ENCODE measurements at places on chromosomes 1 and 21.

GRCh38 chr1:65147424-65148177 lies 402 bp upstream of the AK4 start:
- DNase-seq = no peak

DNA sequence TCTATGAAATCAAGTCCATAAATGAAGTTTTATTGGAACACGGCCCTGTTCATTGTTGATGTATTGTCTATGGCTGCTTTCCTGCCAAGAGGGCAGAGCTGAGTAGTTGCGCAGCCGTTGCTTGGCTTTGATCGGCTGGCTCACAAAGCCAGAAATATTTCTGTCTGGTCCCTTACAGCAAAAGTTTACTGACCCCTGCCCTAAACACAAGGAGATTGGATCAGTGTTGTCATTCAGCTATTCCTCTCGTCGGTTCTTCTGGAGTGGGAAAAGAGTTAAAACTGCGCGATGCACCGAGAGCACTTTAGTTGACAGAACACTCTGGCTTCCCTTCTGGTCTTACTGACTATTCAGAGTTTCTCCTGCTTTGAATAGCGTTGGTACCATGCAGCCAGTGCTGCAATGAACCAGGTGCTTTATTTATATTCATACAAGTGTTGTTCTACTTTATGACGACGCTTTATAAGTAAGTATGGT lies 868 bp downstream of the ZBTB40 start:
- DNase-seq = no peak

GRCh38 chr1:179743679-179744400 lies 749 bp downstream of the FAM163A start:
- DNase-seq = no peak

DNA sequence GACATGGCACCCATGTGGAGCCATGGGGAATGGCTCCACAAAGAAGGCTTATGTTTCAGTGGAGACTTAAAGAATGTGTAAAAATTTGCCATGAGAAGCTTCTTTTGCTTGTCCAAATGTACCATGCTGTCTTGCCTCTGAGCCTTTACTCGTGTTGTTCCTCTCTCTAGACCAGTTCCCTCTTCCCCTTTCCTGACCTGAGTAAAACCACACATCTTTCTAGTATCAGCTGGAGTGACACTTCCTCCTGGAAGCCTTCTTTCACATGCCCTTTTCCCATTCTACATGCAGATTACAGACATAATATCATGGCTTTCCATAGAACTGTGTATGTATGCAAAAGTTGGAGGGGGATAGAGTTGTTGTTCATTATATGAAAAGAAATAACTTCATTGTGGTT lies 13.6 kb upstream of the GPX7 start:
- DNase-seq = no peak

- DNase-seq = no peak
These were observed 72.3 kb downstream of the TNFSF4 start for GRCh38 chr1:173134800-173135199.

GRCh38 chr1:155134880-155135414 lies 705 bp upstream of the SLC50A1 start:
- DNase-seq = peak; percentile 71

DNA sequence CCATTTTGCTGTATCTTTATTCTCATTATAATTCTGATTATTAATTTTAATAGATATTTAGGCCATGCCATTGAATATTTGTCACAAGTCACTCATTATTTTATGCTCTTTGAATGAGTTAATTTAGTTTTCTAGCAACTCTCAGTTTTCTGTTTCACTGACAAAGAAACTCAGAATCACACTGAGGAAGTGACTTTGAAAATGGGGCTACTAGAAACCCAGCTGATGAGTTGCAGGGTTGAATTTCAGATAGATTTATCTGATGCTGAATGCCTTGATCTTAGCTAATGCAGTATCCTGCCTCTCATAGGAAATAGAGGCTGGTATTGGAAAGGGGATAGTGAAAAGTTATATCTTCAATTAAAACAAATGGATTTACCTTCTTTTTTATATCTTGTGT lies 67.4 kb upstream of the PLA2G4A start:
- DNase-seq = no peak

DNA sequence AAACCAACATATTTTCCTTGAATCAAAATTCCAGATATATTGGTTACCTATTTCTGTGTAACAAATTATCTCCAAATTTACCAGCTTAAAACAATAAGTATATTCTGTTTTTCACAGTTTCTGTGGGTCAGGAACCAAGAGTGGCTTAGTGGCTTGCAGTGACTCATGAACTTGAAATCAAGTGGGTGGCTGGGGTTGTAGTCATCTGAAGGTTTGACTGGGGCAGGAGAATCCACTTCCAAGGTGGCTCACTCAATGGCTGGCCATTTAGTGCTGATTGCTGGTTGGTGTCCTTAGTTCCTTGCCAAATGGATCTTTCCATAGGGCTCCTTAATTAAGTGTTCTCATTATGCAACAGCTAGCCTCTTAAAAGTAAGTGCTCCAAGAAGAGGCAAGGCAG lies 43.8 kb downstream of the ALG14 start:
- no peak for DNase-seq

GRCh38 chr1:160204526-160205241 lies 500 bp upstream of the PEA15 start:
- DNase-seq = no peak

DNA sequence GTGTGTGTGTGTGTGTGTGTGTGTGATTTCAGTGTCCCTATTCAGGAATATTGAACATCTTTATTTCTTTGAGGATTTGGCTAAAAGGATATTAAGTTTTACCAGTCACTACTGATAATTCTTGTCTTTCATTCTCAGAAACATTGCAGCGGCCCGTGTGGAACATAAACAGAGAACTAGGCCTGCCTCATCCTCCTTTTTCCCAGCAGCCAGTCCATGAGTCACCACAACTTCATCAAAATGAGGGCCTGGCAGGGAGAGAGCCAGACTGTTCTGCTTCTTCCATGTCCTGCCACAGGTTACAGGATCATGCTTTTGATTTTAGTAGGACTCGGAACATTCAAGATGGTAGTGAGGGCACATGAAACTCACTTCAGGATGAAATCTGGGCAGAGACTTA lies 50.7 kb downstream of the LRIG2 start:
- DNase-seq = no peak

GRCh38 chr1:37453647-37454046 lies 20.7 kb upstream of the ZC3H12A start:
- no peak for DNase-seq

- no peak for DNase-seq
These were observed 948 bp downstream of the TXLNA start for GRCh38 chr1:32180186-32181060.

GRCh38 chr21:15354516-15354915 lies 289.7 kb upstream of the NRIP1 start:
- no peak for DNase-seq

- DNase-seq = no peak
These were observed 202.1 kb upstream of the VAMP3 start for GRCh38 chr1:7568901-7569524.

DNA sequence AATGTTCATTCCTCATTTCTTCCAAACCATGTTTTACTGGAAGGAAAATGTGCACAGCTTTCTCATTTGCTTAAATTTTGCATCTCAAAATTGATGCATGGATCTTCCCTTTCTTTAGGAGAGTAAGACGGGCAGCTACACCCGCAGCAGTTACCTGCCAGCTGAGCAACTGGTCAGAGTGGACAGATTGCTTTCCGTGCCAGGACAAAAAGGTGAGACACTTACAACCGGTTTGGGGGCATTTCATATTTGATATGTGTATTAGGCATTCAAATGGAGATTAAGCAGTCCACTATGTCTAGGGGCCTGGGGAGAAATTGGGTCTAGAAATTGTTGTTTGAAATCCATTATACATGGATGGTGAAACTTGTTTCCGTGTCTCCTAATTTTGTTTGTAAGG lies 12.9 kb downstream of the C8A start:
- no peak for DNase-seq

DNA sequence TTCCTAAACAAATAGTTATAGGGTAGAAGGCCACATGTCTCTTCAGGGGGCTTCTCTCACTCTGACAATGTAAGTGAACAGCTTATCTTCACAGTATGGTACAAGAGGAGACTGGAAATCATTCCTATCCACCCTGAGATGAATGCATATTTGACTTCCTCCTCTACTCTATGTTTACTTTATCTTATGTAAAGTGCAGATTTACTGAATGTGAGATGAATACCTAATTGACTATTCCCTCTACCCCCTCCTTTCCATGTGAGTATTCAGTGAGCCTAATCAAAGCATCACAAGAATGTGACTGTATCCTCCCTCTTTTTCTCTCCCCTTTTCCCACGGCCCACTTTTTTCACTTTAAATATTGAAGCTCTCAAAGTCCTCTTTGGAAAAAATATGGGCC lies 132.5 kb downstream of the BACH1 start:
- DNase-seq = no peak

GRCh38 chr1:177210071-177210470 lies 39.3 kb downstream of the BRINP2 start:
- DNase-seq = no peak

DNA sequence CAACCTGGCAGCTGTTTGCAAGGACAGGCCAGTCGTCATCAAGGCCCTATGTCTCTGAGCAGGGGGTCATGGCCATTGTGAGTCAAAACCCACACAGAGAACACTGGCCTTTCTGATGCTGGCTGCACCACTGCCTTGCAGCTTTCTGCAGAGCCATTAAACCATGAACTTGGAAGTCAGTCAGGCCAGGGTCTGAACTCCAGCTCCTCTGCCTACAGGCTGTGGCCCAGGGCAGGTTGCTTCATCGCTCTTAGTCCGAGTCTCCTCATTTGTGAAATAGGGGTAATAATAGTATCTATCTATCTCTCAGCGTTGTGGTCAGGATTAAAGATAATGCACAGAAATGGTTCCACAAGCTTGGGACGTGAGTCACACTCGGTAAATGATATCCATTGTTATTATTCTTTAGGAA lies 35.8 kb upstream of the HIVEP3 start:
- no peak for DNase-seq

DNA sequence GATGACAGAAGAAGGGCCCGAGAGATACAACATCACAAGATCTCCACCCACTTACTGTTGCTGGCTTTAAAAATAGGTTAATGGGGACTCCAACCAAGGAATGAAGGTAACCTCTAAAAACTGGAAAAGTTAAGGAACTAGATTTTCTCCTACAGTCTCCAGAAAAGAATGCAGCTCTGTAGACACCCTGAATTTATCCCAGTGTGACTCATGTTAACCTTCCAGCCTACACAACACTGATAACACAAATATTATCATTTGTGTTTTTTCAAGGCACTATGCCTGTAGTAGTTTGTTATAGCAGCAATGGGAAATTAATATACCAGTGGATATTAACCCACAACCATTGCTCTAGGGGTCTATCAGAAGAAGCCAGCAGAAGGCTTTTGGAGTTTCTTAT lies 730.7 kb upstream of the ZP4 start:
- no peak for DNase-seq

GRCh38 chr1:56331207-56331891 lies 248.0 kb downstream of the PLPP3 start:
- no peak for DNase-seq

DNA sequence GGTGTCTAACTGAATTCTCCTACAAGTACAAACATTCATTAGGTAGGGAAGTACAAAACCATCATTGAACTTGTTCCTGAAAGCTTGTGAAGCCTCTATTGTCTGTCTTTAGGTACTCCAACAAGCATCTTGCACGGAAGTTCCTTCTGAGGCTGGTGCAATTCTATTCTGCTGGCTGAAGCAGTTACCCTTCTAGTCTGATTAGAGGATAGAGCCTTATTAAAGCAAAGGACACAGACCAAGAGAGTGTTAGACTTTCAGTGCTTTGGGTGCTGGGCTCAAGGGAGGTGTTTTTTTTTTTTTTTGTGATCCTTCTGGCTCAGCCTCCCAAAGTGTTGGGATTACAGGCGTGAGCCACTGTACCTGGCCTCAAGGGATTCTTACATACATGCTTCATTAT lies 43.8 kb downstream of the HHAT start:
- DNase-seq = no peak

Data from GM04503 (cell line).